ENCODE measurements at places on chromosomes 5 and 9.

DNA sequence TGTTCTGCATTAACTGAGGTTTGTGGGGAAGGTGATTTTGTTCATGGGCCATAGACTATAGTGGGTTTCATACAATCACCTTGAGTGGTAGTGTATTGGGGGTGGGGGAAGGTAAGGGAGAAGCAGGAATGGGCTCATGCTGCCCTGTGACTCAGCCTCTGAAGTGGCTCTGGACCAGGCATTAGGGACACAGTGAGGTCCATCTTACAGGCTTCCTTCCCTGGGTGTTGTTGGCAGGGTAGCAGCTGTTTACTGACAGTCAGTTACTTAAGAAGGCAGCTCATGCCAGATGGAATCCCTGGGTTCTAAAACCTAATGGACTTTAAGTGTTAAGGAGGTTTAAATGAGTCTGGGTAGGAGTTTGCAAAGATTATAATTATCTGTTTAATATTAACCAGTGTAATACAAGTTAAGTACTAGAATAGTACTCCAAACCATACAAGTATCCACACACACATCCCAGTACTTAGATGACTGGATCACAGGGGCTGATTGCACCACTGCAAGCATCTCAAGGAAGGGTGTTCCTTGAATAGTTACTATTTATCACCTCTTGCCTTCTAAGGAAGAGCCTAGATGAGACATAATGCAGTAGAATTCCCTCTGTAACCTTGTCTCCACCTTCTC lies 59.3 kb downstream of the CAST start:
- DNase-seq = no peak

DNA sequence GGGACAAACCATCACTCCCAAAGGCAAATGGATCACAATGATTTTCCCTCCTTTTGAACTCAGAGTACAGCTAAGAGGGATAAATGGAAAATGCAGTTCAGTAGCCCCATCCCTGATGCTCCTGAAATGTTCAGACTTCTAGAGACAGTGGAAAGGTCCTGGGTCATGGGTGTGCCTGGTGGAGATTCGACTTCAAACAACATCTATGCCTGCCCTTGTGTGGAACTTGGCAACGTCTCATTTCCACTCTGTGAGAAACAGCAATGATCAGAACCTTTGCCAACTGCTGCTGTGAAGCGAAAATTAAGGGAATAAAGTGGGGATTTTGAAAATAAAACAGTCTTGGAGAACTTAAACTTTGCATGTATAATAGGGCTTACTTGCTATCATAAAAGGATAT lies 778.1 kb downstream of the SEMA5A start:
- no peak for DNase-seq

DNA sequence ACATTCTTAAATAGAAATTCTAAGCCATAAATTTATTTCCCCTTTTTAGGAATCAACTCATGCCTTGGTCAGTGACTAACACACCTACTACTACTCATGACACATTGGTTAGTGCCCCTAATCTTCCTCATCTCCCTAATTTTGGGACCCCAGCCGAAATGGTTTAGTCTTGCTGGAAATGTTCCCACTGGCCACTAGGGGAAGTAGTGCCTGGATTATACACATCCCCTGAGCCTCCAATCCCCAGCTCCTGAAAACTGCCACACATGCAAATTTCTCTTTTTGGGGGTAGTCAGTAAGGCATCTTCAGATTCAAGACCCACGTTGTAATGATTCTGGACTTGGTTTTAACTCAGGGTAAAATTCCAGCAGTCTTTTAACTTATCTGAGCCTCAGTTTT lies 79.8 kb downstream of the HSD17B3 start:
- DNase-seq = peak; percentile 17

GRCh38 chr5:39816156-39816845 lies 391.5 kb upstream of the DAB2 start:
- DNase-seq = no peak

- peak; percentile 26 for DNase-seq
Measured at GRCh38 chr9:14313378-14313940, 482 bp downstream of the NFIB start.

DNA sequence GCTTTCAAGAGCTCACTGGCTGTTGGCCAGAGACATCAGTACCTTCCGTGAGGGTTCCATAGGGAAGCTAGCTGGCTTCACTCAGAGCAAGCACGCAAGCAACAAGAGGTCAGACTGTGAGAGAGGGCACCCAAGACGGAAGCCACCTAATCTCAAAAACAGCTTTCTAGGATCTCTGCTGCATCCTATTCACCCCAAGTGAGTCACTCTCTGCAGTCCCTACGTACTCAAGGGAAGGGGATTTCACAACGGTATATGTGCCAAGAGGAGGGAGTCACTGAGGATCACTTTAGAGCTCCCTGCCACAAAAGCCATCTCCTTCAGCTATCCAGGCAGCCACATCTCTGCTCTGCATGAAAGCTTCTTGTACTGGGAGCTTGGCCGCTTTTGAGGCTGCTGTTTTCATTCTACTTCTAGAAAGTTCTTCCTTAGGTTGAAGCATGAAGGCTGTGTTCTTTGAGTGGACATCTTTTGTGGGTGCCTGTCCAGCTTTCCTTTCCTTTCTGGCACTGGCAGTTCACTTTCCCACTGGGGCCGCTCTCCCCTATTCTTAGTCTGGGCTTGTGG lies 249.5 kb downstream of the MAN2A1 start:
- peak; percentile 77 for DNase-seq

DNA sequence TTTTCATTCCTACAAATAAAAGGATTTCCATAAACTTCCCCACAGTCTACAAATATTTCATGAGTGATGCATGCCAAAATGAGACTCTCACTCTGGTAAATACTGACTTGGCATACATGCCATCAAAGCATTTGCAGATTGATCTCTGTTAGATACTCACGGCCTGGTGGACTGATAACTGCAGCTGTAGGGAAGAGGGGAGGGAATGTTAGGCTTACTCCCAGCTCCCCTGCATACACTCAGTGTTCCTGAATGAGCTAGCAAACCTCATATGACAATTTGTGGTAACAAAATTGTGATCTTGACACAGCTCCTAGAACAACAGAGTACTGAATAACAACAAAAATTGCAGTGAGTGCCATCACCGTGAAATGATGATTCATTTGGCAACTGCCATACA lies 435.3 kb downstream of the NR2F1-AS1 start:
- DNase-seq = peak; percentile 49

DNA sequence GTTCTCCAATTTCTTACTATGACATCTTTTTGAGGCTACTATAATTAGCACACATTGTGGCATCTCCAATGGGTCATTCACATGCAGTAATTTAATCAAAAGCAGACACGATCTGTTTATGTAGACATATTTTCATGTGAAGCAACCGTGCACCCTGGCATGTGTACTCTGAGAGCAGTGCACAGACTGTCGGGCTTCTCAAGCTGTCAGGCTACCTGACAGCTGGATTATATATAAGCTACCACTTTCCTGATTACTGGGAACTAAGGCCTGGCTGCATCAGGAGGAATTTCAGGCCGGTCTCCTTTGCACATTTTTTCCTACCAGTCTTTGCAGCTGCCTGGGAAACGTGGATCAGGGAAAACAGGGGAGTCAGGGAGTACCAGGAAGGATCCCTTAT lies 197.5 kb downstream of the MAPKAP1 start:
- DNase-seq = no peak

GRCh38 chr5:96159043-96159442 lies 197.4 kb upstream of the ELL2 start:
- no peak for DNase-seq

- no peak for DNase-seq
Measured at GRCh38 chr5:6235726-6236125, 142.6 kb downstream of the MED10 start.

DNA sequence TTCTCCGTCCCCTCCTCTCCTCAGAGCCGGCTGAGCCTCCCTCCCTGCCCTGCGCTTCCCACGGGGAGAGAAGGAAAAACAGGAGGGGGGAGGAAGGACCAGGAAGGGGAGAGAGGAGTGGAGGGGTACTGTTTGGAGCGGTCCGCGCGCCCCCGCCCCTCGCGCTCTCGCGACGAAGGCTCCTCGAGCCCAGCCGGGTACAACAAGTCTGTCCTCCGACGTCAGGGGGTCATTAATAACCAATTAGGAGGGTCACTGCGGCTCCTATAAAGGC lies 480 bp upstream of the PRDM12 start:
- no peak for DNase-seq

- DNase-seq = no peak
Measured at GRCh38 chr5:119808474-119808873, 179.1 kb downstream of the FAM170A start.

DNA sequence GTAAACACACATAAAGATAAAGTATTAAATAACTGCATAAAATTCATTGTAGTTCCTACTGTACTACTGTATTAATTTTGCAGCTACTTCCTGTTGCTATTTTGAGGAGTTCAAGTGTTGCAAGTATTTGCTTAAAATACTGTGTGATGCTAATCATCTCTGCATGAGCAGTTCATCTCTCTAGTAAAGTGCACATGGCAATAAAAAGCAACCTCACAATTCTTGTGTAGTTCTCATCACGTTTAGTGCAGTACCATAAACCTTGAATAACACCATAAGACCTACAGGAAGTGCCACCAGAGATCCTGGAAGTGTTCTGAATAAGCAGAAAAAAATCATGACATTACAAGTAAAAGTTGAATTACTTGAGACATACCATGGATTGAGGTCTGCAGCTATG lies 34.6 kb downstream of the CPLANE1 start:
- no peak for DNase-seq

GRCh38 chr5:3377831-3378230 lies 217.8 kb upstream of the IRX1 start:
- DNase-seq = no peak

DNA sequence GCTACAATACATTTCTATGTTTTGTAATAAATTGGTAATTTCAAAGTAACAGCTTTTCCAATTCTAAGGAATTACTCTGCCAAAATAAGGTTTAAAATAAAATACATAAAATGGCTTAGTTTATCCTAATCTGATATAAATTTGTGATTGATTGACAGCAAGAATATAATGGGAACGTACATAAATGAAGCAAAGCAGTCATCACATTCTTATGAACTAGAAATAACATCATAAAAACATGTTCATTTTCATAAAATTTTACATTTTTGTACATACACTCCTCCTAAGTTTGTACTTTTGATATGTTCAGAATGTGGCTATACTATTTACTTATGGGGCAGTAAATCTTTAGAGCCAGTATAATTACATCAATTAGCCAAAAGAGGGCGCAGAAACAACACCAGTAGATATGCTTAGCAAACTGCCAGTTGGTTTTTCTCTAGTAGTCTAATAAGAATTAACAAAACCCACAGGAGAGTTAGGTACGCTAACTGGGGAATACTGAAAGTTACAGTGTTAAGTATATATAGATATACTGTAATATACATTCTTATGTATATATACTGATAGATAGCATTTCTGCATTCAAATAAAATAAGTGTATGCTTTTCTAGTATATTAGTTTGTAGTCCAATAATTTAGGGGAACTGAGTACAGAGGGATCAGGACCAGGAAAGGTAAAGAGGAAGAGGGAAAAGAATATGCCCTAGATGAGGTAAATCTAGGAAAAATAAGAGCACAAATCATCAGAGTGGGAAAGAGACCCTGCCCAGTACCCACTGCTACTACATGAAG lies 76.8 kb downstream of the ZDHHC21 start:
- peak; percentile 64 for DNase-seq

- DNase-seq = no peak
Measured at GRCh38 chr5:69170495-69170894, 3.5 kb downstream of the CCNB1 start.

DNA sequence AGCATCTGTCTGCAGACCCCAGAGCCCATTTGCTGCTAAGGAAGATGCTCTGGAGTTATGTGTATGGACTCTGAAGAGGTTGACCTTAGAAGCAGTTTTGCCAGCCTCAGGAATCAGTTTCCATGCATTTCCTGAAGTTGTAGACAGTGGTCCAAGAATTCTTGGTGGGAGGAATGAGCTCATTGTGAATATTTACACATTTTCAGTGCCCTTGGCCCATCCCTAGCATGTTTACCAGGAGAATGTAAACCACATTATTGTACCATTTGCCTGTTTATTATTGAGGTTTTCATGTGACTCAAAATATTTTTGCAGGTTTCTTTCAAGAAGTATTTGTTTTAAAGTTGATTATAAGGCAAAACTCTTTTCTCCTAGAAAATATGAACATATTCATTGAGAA lies 93.8 kb downstream of the NXNL2 start:
- no peak for DNase-seq

DNA sequence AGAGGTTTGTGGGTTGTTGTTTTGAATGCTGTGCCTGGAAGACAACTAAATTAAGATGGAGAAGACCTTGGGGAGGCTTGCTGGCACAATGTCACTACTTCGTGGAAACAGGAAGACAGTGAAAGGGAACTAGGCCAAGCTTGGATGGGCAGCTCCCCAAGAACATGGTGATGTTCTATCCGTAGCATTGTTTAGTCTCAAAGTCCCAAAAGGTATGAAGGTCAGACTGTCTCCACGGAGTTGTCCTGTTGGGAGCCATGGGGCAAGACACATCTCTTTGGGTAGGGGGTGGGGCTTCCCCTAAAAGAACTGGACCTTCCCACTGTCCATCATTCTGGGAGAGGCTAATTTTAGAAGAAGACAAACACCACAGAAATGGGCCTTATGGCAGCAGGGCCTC lies 140.5 kb downstream of the ENTREP1 start:
- no peak for DNase-seq

DNA sequence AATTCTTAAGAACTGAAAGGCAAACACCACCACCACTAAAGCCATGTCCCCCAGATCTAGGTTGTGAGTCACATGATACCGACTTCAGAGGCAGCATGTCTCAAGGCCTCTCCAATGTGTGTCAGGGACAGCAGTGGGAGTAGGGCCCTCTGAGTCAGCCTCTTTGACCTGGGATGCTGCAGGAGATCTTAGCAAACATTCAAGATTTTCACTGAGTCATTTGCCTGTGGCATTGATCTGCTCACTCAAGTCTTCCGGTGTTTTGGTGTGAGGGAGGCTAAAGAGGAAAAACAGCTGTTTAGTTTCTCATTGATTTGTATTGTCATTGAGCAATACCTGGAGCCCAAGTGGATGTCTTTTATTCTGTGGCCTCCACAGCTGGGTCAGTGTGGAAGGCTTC lies 36.1 kb downstream of the TMC1 start:
- peak; percentile 94 for DNase-seq

DNA sequence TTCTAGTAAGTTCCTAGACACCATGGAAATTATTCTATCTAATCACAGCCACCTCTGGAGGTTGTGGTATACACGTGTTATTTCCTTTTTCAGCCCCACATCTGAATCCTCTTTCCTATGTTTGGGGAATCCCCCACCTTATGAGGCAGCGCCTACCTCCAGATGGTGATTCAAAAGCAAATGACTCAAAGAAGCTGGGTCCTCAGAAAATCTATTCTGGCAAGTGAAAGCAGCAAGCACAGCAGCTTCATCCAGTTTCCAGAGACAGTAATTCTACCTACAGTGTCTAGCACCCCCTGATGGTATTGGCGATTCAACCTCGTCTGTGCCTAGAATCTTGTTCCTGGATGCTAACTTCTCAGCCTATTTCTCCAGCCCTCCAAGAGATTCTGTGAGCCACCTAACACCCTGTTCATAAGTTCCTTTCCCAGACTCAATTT lies 43.0 kb downstream of the STRBP start:
- DNase-seq = peak; percentile 45

GRCh38 chr9:78453450-78453849 lies 156.5 kb downstream of the PSAT1 start:
- DNase-seq = no peak

GRCh38 chr5:132371603-132371994 lies 2.1 kb downstream of the SLC22A5 start:
- DNase-seq = no peak

GRCh38 chr5:61790678-61791077 lies 458.6 kb downstream of the ZSWIM6 start:
- peak; percentile 74 for DNase-seq

- no peak for DNase-seq
Measured at GRCh38 chr9:95574176-95574575, 57.4 kb upstream of the PTCH1 start.

- DNase-seq = peak; percentile 25
Measured at GRCh38 chr5:168076561-168076991, 214.9 kb upstream of the WWC1 start.

Measured in PC-3 (cell line).